NK-92 treated with Interleukin-12 subunit alpha and Interleukin-12 subunit beta, amount 100 ng/mL, for 24 hours (cell line): ENCODE measurements at places on chromosomes 5 and 9.

- DNase-seq = no peak
These were observed 80.2 kb downstream of the LURAP1L start for GRCh38 chr9:12855066-12855465.

DNA sequence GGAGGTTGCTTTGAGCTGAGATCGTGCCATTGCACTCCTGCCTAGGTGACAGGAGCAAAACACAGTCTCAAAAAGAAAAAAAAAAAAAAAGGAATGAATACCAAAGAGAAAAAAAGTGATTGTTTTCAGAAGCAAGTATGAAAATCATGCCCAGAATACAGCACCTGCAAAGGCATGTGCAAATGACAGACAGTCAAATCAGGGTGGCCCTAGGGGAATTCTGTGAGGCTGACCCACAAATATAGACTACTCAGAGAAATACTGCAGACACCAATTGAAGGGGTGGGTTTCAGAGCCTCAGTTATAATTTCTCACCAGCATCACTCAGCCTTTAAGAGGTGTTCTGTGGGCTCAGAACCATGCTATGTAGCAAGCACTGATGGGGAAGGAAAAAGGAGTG lies 28.6 kb downstream of the DCAF12 start:
- DNase-seq = no peak

DNA sequence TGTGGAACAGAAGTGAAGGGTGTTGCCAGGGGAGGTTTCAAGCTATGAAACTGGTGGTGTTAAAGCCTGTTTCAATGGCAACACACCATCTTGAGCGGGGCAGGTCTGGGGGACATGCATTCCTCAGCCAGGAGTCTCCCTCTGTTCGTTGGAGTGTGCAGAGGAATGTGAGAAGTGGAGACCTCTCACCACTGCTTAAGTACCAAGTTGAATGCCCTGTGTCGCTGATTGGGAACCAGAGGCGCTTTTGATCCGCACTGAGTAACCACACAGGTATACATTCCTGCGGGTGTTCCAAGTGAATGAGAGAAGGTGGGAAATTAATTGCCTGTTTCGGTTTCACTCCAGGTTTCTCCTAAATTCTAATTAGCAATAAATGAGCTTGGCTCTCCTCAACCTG lies 99.4 kb downstream of the LIX1 start:
- no peak for DNase-seq

DNA sequence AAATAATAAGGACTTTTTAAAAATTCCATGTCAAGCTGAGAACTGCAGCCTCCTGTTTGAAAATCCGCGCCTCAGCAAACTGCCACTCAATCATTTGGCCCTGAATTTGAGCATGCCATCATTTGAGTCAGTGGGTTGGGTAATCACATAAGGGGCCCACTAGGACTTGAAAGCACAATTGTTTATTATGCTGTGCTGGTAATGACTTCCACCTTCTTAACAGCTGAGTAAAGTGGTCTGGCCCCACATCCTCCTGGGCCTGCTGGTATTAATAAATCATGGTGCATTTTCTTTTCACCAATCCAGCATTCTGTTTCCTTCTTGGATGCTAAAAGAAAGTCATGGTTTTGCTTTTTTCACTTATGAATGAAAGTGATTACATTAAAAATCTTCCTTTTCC lies 103.0 kb upstream of the CTSL start:
- DNase-seq = no peak

- no peak for DNase-seq
These were observed 187.7 kb downstream of the BRINP1 start for GRCh38 chr9:119181561-119181960.

DNA sequence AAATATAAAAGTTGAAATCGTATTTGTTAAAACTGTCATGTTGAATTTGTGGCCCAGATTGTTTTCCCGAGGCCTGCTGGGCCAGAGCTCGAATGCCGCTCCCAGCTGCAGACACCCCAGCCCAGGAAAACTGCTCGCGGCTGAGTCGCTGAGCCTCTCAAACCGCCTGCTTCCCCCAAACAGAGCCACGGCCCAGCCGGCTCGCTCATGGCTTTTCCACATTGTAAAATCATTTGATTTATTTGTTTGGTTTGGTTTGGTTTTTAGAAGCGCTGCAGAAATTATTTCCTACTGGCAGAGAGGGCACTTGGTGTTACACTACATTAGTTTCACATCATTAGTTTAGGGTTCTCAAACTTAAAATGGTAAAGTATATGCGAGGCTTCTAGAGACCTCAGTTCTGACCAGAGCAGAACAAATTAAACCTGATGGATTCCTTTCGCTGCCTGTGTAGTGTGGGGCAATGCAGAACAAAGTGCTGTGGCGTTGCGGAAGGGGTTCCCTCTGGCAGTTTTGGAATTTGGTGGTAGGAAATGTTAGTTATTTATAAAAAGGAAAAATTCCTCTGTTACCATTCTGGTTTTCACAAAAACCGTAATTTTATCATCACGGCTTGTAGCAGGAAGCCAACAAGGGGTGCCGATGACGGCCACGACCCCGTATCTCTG lies 156.5 kb upstream of the PITX1 start:
- no peak for DNase-seq

GRCh38 chr9:91160599-91161464 lies 200.9 kb downstream of the AUH start:
- DNase-seq = peak; percentile 50

DNA sequence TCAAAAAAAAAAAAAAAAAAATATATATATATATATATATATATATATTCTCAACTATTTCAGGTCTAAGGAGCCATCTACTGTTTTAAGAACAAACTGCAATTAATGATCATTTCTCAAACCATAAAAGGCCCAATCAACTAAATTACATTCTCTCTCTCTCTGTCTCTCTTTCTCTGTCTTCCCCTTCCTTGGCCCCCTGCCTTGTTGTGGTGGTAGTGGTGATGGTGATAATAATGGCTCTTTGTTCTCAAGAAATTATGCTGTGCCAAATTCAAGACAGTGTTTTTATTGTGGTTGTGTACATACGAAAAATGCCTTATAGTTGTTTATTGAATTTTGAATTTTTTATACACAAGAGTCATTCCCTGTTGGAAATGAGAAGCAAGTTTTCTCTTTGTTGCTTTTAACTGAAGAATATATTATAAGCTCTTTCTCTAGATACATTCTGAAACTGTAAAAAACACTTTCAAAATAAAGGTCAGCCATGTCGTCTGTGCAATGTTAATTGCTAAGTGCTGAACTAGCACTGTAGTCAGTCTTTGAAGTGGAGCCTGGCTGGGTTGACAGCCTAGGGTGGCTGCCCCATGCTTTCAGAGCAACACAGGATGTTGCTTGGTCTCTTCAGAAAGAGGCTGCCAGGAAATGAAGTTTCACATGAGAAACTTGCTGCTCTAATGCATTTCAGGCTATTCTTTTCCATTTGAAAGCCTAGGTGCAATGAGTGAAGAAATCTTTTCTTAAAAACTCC lies 96.0 kb downstream of the HINT1 start:
- DNase-seq = peak; percentile 46

DNA sequence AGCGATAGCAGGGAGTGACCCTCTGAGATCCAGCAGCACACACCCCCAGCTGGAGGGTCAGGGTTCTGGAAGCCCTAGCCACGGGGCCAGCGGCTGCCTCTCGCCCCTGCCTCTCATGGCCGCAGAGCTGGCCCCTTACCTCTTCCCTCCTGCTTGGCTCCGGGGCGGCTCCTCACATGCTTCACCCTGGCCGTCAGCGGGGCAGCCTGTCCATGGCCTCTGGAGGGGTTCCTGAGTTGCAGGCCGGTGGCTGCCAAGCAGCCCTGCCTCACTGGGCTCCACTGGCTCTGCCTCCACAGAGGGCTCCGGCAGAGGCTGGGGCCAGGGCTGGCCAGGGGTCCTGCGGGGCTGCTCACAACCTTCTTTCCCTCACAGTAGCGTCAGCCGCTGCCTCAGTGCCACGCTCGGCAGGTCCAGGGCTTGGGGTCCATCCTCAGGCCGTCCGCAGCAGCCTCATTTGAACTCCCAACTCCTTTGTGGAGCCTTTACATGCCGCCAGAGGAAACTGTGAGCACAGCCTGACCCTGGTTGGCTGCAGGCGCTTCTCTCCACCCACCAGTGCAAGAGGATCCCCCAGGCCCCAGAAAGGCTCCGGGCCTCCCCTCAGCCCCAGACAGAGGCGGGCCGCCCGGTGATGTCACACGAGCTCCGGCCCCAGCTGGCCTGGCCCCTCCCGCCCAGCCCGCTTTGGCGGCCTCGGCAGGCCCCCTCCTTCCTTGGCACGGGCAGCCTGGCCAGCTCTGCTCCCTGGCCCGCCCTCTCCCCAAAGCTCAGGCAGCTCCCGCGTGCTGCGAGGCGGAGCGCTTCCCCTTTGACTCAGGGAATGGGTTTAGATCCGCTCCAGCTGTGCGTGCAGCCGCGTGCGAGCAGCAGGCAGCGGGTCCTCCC lies at the start of gene ANGPTL2:
Gene ANGPTL2 (minus strand): TSS at position 460 of the 888 bp plus-strand sequence. CDS start 13,904 bp downstream, outside the sequence.
- no peak for DNase-seq

DNA sequence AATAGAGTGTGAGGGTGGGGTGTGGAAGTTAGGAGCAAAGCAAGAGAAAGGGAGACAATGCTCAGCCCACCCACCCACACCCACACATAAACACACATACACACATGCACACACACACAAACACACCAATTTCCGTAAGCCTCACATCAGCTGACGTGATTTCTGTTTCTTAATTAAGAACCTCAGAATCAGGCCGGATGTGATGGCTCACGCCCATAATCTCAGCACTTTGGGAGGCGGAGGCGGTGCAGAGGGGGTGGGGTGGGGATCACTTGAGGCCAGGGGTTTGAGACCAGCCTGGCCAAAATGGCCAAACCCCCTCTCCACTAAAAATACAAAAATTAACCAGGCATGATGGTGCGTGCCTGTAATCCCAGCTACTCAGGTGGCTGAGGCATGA lies 26.4 kb upstream of the PIK3R1 start:
- DNase-seq = no peak

GRCh38 chr5:80963521-80963895 lies 3.3 kb downstream of the RASGRF2 start:
- no peak for DNase-seq

- no peak for DNase-seq
These were observed 18.5 kb downstream of the C9orf85 start for GRCh38 chr9:71929791-71930440.

- no peak for DNase-seq
These were observed 28.9 kb upstream of the LPCAT1 start for GRCh38 chr5:1552521-1553255.
